ENCODE measurements at places on chromosomes 7 and 10. TPM values are rescaled to one million over a fixed set of nuclear protein-coding genes. Genes with fewer than 3 reads are reported as not detected.

Gene AKR1E2
- total RNA-seq: 3.7 TPM

Gene UPK3B
- 2.7 TPM for total RNA-seq

Gene CAMK2G
- 48.9 TPM for total RNA-seq

Gene EGR2
- 3.2 TPM for total RNA-seq

- DNase-seq: no peak
Observed at GRCh38 chr10:1545524-1545923, 191.8 kb downstream of the ADARB2 start.

- peak; percentile 92 for DNase-seq
Observed at GRCh38 chr7:149771720-149772240, 1.6 kb downstream of the ZNF467 start.

- DNase-seq: no peak
Observed at GRCh38 chr10:86592413-86592812, 61.9 kb upstream of the OPN4 start.

DNA sequence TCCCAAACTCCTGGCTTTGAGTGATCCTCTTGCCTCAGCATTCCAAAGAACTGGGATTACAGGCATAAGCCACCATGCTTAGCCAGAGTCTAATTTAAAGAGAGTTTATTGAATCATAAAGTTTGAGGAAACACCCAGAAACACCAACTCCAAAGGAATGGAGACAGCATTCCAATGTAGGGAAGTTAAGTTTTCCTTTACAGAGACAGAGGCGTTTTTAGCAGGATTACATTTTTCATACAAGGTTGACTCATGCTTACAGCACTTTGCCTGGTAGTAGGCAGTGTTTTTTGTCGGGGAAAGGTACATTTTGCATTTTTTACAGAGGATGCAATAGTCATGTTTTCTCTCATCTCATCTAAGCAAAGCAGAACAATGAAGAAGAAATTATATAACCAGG lies 18.9 kb upstream of the OPN4 start:
- no peak for DNase-seq

GRCh38 chr7:6516387-6516983 lies 34.8 kb downstream of the GRID2IP start:
- DNase-seq: no peak

DNA sequence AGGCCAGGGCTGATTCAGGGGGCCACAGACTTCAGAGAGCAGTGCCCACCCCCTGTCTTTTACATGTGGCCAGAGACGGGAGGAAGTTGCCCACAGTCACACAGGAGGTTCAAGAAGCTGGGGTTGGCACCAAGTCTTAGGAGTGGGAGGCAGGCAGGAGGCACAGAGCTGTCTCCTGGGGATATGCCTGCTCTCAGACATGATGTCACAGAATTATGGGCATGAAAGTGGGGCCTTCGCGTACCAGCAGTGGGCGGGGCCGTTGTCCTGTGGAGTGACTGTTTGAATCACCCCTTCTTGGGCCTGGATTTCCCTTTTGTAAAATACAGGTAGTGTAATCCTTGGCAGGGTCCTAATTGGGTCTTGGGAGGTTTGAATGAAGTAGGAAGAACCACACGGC lies 81.2 kb upstream of the PPIF start:
- DNase-seq: no peak

GRCh38 chr10:114819322-114819721 lies 2.3 kb upstream of the FHIP2A start:
- DNase-seq: no peak

GRCh38 chr10:51800121-51800520 lies 100.7 kb upstream of the CSTF2T start:
- DNase-seq: no peak

- DNase-seq: no peak
Observed at GRCh38 chr7:2336626-2337299, 17.9 kb upstream of the EIF3B start.

GRCh38 chr10:67975871-67976270 lies 91.4 kb downstream of the SIRT1 start:
- no peak for DNase-seq

GRCh38 chr7:49513911-49514310 lies 259.5 kb upstream of the VWC2 start:
- no peak for DNase-seq

DNA sequence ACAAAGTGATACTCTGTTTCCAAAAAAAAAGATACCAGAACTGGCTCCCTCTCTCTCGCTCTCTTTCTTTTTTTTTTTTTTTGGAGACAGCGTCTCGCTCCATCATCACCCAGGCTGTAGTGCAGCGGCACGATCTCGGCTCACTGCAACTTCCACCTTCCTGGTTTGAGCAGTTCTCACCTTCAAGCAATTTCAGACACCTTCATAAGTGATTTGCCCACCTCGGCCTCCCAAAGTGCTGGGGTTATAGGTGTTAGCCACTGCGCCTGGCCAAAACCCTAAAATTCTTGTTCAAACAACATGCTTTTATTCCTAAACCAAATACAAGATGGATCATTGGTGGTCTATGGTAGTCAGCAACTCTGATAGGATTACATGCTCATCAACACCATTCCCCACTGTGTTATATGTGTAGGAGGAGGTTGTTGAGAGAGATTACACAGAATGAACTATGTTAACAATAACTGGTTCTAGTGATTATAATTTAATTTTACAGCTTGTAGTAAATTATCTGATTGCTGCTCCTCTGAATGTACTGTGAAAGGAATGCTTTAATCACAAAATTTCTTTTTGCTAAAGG lies 15.5 kb downstream of the ACBD5 start:
- no peak for DNase-seq

GRCh38 chr10:59687657-59688056 lies 22.0 kb downstream of the SLC16A9 start:
- no peak for DNase-seq

GRCh38 chr10:108319434-108320222 lies 1155.1 kb upstream of the SORCS1 start:
- DNase-seq: no peak

GRCh38 chr10:62109587-62110293 lies 158.9 kb downstream of the RTKN2 start:
- no peak for DNase-seq

DNA sequence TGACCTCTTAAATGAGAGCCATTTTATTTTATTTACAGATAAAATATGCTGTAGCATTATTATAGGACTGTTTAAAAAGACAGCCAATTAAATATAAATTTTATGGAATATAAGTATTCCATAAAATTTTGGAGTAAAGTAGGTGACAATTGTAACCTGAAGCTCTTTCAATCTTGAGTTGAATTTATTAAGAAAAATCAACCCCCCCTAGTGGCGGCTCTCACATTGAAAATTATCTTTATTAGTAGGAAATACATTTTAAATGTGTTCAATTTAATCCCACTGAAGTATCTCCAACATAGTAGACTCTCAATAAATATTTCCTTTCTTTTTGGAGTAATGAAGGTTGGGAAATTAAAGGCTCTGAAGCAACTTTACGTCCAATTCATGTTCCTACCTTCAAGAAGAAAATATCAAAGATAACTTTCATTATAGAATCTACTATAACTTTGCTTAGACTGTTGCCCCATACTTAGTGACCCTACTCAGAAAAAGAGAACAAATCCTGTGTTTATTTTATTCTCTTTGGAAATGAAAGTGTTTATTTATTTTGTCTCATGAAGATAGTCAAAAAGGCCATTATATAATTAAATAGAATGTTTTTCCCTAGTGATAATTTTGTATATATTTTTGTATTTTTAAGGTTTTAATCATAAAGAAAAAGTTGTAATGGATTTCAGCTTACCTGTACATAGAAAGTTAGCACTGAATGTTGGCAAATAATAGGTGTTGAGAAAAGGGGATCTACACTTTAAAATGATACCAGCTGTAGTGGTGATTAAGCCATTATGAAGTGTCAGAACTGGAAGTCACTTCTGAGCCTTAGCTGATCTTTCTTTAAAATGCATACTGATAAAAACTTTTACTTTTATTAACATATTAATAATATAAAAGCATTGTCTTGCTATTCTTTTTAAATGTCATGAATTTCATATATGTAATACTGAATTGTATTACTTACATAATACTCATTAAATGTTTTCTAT lies 3.3 kb downstream of the AHR start:
- DNase-seq: no peak

DNA sequence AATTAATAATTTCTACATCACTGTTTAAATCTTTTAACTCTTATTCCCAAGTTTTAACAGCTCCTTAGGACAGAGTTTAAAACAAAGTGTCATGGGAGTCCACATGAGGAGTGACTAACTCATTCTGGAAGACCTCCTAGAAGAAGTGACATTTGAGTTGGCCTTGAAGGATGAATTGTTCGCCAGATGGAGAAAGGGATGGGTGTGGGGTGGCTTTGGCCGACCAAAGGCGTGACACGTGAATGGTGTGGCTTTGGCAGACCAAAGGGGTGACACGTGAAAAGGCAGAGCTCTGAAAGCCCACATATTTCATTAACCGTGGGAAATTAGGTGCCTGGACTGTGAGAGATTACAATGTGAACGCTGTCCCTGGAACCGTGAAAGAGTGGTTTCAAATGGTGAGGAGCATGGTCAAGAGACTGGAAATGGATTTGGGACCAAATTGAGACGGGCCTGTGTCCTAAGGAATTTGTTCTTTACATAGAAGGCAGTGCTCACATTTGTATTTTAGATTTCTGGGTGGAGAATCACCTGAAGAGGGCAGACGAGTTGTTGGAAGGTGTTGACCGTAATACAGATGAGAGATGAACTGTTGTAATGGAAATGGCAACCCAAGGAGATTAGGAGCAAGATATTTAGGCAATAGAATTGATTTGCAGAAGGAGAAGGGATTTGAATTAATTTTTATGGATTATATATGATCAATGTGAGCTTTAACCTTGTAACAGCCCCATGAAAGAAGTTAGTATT lies 228.1 kb downstream of the BICC1 start:
- DNase-seq: no peak

DNA sequence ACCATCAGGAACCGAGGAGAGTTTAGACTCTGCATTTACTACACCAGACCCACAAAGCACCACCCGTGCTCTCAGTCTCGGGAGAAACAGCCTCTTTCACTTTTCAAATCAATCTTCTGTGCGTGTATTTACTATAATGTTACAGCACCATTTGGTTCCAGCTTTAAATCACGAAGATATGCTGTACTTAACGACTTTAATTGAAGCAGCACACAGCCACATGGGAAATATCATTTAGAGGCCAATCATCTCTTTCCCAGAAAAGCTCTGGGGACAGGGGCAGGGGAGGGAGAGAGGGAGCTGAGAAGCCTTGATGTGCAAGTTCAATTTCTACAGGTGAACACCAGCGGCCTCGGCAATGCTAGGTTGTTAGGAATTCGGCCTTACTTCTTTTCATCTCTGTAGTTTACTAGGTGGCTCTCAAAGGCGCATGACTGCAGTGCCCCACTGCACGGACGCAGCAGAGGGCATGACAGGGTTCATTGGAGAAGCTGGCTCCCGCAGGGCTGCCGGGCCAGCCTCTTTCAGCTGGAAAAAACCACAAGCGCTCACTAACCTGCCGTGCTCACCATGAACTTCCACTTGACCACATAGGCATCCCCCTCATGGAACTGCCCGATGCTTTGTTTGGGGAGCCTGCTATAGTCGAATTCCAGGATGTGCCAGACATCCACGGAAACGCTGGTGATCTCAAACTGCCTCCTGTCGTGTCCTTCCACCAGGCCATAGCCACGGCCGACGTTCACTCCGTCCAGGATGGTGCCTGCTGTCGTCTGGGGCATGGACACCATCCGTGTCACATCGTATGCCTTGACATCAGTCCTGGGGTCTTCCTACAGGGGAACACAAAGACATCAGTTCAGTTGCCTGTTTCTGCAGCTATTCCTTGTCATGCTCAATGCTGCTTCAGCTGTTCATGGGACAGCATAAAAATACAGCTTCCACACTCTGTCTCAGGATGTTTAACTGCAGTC lies 154.5 kb downstream of the SVIL start:
- DNase-seq: peak; percentile 85
